Dermis microvascular lymphatic vessel endothelial cell (primary cell): ENCODE measurements at places on chromosomes 7 and 10. TPM values are rescaled to one million over a fixed set of nuclear protein-coding genes. Genes with fewer than 3 reads are reported as not detected.

Gene ZNF488
- 0.13 TPM in 2 replicates for total RNA-seq

Gene GNG11
- total RNA-seq = 326 and 460 TPM in 2 replicates

Gene CYP2C19
- not detected in 2 replicates for total RNA-seq

Gene STOX1
- 0.13 and 0.38 TPM in 2 replicates for total RNA-seq

Gene NXPH1
- total RNA-seq = not detected in 2 replicates
